ENCODE measurements at places on chromosomes 6 and 20. TPM values are rescaled to one million over a fixed set of nuclear protein-coding genes. Genes with fewer than 3 reads are reported as not detected.

DNA sequence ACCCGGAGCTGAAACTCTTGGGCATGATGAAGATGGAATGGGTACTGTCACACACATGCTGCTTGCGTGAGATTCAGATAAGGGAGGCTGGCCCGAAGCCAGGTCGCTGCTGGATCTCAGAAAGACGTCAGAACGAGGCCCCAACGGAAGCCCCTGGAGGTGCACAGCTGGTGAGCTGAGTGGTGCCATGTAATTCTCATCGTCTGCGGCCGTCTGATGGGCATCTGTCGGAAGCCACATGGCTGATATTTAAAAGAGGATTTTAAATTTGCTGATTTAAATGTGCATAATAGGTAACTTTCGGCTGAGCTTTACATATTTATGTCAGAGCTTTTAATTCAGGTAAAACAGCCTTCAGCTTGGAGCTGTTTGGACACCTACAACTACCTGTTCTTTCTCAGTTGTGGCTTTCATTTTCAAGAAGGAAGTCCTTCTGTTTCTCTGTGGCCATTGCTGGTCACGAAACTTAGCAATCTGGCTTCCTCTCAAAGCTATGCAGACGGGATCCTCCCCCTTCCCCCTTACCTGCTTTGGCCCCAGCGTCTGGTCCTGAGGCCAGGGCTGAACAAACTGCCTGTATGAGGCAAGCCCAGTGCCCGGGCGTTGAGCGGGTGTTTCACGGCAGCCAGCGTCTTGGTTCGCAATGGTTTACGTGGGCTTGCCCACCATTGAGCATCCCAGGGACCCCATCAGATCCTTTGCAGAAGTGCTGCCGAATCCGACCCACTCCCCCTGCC, 9.2 kb downstream of the SLCO4A1 start:
- DNase-seq, result no peak

DNA sequence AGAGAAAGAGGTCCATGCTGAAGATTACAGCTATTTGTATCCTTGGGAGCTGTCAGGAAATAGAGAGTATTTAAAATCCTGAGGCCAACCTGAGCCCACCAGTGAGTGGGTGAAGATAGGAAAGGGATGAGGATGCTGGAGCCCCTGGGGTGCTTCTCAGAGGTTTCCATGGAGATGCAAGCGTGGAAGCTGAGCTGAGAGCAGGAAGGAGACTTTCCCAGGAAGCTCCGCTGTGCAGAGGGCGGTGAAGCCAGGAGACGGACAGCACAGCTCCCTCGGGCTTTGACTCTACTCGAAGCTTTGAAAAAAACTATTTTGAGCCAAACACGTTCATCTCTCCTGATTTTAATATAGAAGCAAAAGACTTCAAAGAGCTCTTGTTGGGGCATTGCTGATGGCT, 222.1 kb downstream of the SMOC2 start:
- no peak for DNase-seq

GRCh38 chr6:142886431-142887170, 58.4 kb downstream of the HIVEP2 start:
- no peak for DNase-seq

Gene CD93
- 74.4 TPM for total RNA-seq

GRCh38 chr20:15911581-15911980, 661.7 kb downstream of the KIF16B start:
- no peak for DNase-seq

DNA sequence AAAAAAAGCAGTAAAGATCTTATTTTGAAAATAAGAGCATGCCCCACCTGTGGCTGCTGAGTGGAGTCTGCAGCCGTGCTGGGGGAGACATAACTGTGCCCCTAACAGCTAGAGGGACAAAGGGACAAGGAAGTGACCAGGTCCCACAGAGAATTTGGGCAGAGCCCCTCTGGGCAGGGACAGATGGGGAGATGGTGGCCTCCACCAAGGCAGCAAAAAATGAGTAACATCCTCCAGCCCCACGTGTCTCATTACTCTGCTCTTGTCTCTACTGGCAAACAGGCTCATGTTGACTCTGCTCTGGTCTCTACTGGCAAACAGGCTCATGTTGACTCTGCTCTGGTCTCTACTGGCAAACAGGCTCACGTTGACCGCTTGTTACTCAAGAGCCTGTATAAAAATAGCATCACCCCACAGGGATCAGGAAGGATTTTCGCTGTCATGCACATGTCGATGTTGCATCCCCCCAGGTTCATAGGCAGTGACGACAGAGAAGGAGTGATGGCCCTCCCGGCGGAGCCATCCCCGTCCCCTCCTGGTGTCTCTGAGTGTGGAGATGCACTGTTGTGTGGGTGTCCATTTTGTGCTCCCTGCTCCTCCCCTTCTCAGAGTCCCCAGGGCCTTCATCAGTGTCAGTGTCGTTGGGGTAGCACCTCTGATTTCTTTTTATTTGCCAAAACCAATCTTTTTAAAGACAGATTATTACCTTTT, 17.3 kb upstream of the PCMTD2 start:
- DNase-seq, result no peak

Gene TMEM74B
- 1.5 TPM for total RNA-seq

GRCh38 chr20:49559411-49560081, 8.4 kb downstream of the PTGIS start:
- DNase-seq, result peak; percentile 57

DNA sequence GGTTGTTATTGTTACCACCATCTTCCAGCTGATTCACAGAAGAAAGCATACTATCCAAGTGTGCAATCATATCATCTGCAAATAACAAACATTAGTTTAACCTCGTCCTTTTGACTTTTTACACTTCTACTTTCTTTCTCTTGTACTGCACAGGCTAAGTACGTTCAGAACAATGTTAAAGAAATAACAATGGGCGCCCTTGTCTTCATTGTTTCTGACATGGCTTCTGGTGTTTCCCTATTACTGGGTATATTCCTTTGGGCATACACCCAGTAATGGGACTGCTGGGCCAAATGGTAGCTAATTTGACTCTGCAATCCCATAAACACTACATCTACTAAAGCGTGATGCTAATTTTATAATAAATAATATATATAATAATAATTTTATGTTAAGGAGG, 146.7 kb downstream of the GJA10 start:
- DNase-seq, result no peak

- no peak for DNase-seq
Measured at GRCh38 chr6:127219869-127220268, 46.8 kb upstream of the RNF146 start.

- DNase-seq, result no peak
Measured at GRCh38 chr6:10850728-10851127, 12.4 kb upstream of the MAK start.

GRCh38 chr6:132511831-132512220, 1.1 kb downstream of the STX7 start:
- DNase-seq, result no peak

Gene STMND1
- total RNA-seq, result not detected

- DNase-seq, result no peak
Measured at GRCh38 chr20:10321138-10321717, 102.6 kb downstream of the SNAP25 start.

- DNase-seq, result no peak
Measured at GRCh38 chr6:111474106-111474505, 8.9 kb downstream of the REV3L start.

Measured in tibial nerve (tissue), 4 donors.